ENCODE measurements at places on chromosomes 4 and X. TPM values are rescaled to one million over a fixed set of nuclear protein-coding genes. Genes with fewer than 3 reads are reported as not detected.

DNA sequence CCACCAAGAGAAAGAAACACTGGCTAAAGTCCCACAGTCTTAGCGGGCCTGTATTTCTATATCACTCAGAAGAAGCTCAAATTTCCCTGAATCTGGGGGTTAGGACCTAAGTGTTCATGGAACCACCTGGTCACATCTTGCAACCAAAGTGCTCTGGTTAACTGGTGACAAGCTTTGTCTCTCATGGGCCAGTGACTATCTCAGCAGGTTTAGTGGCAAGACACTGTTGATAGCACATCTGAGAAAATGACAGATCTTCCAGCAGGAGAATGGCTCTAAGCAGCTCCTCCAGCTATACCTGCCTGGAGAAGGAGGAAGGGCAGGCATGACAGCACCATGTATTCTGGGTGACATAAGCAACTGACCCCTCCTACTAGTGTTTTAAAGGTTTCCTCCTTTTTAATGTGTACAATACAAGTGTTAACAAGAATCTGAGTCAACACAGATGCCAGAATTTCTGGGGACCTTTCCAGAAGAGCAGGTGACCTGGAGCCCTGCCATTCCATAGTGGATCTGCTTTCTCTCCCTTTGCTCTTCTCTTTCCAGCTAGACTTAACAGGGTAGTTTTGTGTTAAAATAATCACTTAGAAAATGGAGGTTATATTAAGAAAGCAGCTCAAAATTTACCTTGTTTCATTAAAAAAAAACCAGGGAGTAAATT is 17.3 kb upstream of the QRFPR start:
- DNase-seq, result no peak

- no peak for DNase-seq
Observed at GRCh38 chr4:89177807-89178206, 66.5 kb downstream of the TIGD2 start.

DNA sequence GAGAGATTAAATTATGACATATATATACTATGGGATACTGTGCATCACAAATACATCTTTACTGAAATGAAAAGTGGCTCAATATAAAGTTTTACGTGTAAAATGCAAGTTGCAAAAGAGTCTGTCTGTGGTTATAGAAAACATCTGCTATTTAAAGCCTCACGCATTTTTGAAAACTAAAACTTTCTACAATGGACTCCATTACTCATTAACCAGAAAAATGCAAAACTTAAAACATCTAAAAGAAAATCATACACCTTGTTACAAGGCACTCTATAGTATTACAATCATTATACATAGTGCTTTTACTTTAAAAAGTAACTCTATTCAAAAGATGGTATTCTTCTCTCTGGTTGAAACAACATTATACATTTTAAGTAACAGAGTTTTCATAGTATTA is 755.6 kb downstream of the DMD start:
- DNase-seq, result no peak

GRCh38 chr4:17867276-17867675 is 56.5 kb downstream of the NCAPG start:
- DNase-seq, result no peak

GRCh38 chr4:173333658-173334084 is 487 bp downstream of the HMGB2 start:
- no peak for DNase-seq

DNA sequence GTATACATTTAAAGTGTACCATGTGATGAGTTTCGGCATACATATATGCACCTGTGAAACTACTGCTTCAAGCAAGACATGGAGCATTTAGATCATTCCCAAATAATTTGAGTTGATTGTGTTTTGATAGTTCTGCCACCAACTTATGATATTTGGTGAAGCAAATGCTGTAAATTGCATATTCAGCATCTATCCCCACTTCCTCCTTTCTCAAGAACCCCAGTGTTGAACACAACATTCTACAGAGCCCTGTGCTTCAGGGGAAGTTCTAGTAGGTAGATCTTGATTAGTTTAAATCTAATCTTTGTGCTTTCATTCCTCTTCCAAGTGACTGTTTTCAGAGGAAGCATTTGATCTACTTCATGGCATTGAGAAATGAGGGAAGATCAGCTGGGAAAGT is 5.4 kb upstream of the SHROOM3 start:
- no peak for DNase-seq

GRCh38 chr4:149912000-149912399 is 96.4 kb upstream of the IQCM start:
- no peak for DNase-seq

- no peak for DNase-seq
Observed at GRCh38 chr4:95155759-95156451, 392.9 kb downstream of the UNC5C start.

- DNase-seq, result no peak
Observed at GRCh38 chr4:7126981-7127380, 59.1 kb upstream of the GRPEL1 start.

DNA sequence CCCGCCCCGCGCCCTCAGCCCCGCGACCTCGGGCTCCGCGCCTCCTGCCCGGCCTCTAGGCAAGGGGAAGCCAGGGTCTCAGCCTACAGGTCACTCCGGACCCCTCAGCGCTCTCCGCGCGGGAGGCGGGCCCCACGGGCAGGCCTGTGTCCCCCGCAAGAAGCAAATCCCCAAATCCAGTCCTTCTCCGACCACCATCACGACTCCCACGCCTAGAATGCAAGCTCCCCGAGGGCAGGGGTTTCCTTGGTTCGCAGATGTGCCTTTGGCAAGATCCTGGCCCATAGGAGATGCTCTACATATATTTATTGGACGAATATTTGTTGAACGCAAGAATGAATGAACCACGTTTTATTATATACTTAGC is 260 bp upstream of the CCDC149 start:
- DNase-seq, result no peak

DNA sequence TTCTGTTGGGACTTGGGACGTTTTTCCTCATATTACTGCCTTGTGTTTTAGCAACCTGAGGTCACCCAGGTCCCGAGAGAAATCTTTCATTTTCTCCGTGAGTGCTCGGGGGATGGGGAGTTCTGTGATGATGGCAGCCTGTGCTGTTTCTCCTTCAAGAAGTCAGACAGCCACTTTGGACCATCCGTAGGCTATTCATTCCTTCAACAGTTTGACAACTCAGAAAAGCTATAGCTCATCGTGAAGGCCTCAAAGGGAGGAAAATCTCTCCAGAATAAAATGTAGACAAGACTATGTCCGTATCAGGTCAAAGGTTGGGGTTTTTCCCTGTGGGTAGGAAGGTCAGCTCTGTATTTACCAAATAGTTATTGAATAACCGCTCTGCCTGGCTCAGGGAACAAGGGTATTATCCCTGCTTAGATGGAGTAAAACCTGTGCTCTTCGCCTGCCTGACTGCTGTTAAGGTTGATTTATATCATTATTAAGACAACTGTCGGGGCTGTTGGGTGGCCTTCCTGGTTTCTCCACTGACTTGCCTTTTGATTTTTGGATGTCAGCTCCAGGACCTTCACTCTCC is 36.6 kb downstream of the FAM114A1 start:
- DNase-seq, result no peak

GRCh38 chrX:78383594-78383993 is 56.2 kb upstream of the CYSLTR1 start:
- no peak for DNase-seq

- DNase-seq, result no peak
Observed at GRCh38 chr4:72895408-72895807, 174.1 kb downstream of the COX18 start.

GRCh38 chrX:50152456-50152855 is 48.4 kb downstream of the AKAP4 start:
- DNase-seq, result no peak

- DNase-seq, result no peak
Observed at GRCh38 chr4:102799816-102800215, 27.5 kb downstream of the UBE2D3 start.

DNA sequence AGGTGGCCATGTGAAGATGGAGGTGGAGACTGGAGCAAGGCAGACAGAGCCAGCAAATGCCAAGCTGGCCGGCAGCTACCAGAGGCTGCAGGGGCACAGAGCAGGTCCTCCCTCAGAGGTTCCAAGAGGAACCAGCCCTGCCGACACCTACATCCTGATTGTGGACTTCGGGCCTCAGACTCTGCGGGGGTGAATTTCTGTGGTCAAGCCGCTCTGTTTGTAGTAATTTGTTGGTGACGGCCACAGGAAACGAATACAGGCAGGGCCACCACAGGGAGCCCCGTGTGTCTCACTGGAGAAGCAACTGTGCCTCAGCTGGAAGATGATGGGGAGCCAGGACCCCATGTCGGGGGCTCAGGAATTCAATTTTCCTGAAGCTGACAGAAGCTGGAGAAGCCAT is 28.3 kb downstream of the ZFYVE28 start:
- no peak for DNase-seq

DNA sequence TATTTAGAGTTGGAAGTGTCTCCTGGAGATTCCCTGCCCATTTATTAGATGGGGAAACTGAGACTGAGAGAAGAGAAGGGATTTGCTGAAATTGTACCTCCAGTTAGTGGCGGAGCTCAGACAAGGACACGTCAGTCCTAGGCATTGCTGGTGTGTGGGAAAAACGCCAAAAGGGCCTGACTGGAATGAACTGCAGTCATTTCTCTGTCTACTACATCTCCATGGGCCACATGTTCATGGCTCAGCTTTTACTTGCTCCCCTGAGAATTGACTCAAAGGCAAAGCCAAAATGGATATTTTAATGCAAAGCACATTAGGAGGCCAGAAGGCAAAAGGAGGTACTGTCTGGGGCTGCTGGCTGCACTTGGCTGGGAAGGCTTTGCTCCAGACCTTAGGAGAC is 3.9 kb downstream of the TFDP3 start:
- DNase-seq, result no peak

DNA sequence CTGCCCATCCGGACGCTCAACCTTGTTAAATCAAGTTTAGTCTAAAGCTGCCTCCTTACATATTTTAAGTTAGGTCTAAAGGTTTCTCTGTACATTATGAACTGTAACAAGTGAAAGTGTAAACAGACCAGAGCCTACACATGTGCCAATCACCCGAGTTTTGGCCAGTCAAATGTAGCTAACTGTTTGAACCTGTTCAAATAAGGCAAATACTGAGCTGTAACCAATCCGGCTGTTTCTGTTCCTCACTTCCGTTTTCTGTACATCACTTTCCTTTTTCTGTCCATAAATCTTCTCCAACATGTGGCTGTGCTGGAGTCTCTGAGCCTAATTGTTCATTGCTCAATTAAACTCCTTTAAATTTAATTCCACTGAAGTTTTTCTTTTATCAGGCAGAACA is 113.3 kb upstream of the SHISA3 start:
- DNase-seq, result no peak

DNA sequence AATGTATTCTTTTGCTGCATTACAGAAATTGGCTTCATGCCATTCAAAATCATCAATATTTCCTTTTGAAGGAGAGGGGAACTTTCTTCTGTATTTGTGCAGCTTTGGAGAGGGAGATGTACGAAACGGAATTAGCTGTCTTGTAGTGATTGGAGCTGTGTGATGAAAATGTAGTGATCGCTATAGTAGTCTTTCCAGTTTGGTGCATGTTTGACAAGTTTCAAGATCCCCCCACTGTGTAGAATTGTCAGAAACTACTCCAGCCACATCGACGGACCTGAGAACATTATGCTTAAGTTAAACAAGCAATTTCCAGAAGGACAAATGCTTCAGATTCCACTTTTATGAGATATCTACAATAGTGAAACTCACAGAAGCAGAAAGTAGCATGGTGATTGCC is 21.6 kb upstream of the MAGEA1 start:
- DNase-seq, result no peak

The SSX3 gene
- not detected for total RNA-seq

The CENPVL2 gene
- 1.6 TPM for total RNA-seq

The HSFX3 gene
- not detected for total RNA-seq

The ATOH1 gene
- not detected for total RNA-seq

The NKX6-1 gene
- 19.2 TPM for total RNA-seq

Data from neural crest cell (in vitro differentiated cells).